ENCODE measurements at places on chromosomes 4 and X.

DNA sequence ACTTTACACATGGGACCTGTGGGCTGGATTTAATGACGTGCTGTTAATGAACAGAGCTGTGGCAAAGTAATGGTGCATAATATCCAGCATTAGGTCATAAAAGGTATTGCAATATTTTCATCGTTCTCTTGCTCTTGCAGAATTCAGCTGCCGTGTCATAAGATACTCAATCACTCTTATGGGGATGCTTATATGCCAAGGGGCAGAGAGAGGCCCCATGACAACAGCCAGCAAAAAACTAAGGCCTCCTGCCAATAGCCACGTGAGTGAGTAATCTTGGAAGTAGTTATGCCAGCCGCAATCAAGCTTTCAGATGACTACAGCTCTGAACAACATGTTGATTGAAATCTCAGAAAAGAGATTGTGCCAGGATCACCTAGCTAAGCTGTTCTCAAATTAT lies 616.9 kb downstream of the FSTL5 start:
- DNase-seq = no peak

DNA sequence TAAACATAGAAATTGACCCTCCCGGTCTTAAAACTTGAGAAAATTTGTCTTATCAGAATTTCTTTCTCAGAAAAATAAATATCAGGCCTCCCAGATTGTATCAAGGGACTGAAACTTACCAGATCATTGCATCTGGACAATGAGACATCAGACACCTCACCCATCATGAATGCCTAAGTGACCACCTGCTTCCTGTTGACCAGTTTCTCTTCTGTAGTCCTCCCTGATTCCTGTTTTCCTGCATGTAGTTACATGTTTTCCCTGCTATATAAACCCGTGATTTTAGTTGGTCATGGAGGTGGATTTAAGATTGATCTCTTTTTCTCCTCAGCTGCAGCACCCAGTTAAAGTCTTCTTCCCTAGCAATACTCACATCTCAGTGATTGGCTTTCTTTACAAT lies 548.1 kb downstream of the PPP4R3C start:
- no peak for DNase-seq

DNA sequence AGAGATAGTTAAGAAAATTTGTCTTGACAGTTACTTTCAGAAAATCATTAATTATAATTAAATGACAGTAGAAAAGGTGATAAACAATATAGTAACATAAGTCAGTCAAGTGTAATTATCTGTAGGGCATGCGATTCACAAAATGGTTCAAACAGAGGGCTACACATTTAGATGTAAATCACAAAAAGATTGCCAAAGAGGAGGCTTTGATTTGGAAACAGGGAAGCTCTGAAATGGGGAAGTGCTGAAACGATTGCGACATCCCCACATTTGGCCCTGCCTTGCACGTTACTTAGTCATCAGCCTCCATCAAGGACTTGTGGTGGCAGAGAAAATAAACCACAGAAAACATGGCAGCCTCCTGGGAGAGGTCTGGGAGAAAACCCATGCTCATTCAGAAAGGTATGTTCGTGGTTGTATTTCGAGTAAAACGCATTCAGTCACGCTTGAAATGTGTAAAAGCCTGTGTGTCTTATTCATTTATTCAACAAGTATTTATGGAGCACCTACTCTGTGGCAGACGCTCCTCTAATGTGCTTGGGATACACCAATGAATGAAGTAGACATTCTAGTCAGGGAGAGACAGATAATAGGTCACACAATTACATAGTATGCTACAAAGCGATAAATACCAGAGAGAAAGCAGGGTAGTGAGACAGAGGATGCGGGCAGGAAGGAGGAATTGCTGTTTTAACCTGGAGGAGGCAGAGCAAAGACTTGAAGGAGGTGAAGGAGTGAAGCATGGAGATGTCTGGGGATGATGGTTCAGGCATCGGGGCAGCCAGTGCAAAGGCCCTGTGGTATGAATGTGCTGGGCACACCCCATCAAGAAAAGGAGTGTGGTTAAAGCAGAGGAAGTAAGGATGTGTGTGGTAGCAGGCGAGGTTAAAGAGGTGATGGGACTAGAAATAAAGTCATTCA lies 7.8 kb downstream of the RBM47 start:
- no peak for DNase-seq

DNA sequence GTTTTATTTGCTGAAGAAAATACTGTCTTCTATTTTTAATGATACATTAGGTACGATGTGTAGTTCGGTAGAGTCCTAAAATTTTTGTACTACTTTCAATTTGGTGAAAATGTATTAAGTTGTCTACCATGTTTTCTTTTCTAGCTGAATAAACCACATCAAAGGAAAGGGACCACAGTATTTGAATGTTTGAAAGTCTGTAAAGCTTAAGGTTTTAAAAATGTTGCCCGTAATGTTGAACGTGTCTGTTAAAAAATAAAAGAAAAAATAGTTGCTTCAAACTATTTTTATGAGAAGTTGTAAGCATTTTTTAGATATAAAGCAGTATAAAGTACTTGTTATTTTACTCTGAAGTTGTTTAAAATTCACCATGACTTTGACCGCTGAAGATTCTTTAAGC lies 3.2 kb downstream of the CDKN2AIP start:
- DNase-seq = no peak

DNA sequence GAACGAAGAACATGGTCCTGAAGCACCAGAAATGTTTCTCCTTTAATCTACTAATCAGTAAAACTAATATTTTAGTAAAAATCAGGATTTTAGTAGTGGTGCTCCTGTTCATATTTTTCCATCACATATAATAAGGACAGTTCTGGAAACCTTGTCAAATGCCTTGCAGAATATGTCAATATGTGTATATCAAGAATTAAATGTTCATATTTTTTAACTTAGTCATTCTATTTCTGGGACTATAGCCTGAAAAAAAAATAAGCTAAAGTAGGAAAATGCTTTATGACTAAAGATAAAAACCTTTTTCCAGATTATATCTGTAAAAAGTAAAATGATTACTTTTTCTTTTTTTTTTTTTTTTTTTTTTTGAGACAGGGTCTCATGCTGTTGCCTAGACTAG lies 65.1 kb downstream of the MAB21L2 start:
- no peak for DNase-seq
